ENCODE measurements at places on chromosomes 1 and 21.

- DNase-seq: no peak
Measured at GRCh38 chr1:179774566-179774965, 31.5 kb downstream of the FAM163A start.

GRCh38 chr1:11638121-11638520, 16.1 kb downstream of the FBXO2 start:
- no peak for DNase-seq

DNA sequence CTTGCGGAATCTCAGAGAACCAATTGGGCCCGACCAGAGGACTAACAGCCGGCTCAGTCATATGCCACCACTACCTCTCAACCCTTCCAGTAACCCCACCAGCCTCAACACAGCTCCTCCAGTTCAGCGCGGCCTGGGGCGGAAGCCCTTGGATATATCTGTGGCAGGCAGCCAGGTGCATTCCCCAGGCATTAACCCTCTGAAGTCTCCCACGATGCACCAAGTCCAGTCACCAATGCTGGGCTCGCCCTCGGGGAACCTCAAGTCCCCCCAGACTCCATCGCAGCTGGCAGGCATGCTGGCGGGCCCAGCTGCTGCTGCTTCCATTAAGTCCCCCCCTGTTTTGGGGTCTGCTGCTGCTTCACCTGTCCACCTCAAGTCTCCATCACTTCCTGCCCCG, 49.8 kb downstream of the ACP6 start:
- DNase-seq: no peak

GRCh38 chr1:205763980-205764379, 11.3 kb downstream of the RAB29 start:
- DNase-seq: no peak

- no peak for DNase-seq
Measured at GRCh38 chr1:194062962-194063361, 876.5 kb upstream of the B3GALT2 start.

- no peak for DNase-seq
Measured at GRCh38 chr1:85201340-85202091, 700 bp upstream of the SYDE2 start.

DNA sequence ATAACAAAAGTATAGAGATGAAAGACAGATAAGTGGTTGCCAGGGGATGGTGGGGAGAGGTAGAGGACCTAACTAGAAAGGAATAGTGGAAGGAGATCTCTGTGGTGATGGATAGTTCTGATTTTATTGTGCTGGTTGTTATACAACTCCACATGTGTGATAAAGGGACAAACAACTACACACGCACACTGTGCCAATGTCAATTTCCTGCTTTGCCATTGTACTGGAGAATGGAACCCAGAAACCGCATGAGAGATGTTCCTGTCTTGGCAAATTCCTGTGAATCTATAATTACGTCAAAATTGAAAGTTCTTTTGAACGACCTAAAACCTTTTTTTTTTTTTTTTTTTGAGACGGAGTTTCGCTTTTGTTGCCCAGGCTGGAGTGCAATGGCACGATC, 11.0 kb downstream of the TNFRSF9 start:
- no peak for DNase-seq

- DNase-seq: no peak
Measured at GRCh38 chr1:17648457-17649145, 106.5 kb upstream of the ACTL8 start.

GRCh38 chr1:207748737-207749528, 2.9 kb upstream of the CD46 start:
- no peak for DNase-seq

DNA sequence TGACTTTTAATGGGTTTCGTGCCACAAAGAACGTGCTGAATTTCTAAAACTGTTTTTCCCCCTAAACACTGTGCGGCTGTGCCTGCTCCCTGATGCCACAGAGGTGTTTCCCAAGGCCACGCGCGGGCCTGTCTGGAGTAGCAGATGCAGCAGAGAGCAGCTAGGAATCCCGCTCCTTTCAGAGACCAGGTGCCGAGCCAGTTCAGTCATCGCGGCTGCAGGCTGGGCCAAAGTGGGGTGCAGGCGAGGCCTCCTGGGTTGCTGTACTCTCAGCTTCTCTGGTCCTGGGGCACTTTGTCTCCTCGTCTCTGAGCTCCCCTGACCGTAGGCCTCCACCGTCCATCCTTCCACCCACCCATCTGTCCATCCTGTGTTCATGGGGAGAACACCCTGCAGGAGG, 17.4 kb upstream of the DIP2A start:
- DNase-seq: no peak

- DNase-seq: no peak
Measured at GRCh38 chr1:14261395-14261794, 337.1 kb upstream of the KAZN start.

- peak; percentile 71 for DNase-seq
Measured at GRCh38 chr1:151494741-151495281, 16.4 kb upstream of the CGN start.
